AG20443 (cell line): ENCODE measurements at places on chromosomes 5 and 9.

DNA sequence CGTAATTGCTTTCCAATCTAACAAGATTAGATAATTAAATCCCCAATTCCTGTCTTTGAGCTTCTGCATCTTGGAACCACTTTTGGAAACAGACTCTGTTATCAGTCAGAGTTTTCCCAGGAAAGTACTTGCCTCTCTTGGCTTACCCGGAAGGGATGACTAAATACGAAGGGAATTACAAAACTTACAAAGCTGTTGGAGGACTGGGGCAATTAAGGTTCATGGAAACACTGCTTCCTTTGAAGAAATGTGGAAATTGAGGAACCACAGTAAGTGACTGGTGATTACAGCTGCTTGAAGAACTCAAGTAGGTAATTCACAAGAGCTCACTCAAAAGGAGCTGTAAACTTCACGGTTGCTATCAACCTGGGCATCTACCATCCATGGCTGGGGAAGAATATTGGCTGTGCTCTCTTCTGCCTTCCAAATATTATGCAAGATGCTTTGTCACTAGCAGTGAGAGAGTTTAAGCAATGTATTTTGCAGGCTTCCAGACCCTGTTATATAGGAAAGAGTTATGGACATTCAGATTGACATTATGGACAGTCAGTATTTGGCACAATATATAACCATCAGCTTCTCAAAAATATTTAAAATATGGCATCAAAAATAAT lies 104.6 kb upstream of the MAN2A1 start:
- peak; percentile 21 for DNase-seq

DNA sequence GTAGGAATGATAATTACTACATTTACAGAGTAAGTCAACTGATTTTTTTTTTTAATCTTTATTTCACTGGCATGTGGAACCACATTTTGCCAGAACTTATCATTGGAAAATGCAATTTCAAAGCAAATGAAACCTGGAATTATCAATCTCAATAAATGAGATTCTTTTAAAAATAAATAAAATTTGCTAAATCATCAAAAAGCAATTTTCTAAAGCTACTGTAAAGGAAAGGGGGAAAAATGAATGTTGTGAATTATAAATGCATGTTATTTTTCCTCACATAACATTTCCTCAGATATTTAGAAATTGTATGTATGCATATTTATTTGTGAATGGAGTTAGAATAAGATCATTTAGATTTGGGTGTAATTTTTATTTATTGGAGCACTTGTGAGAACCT lies 89.9 kb upstream of the GRHPR start:
- DNase-seq = no peak

GRCh38 chr5:54547711-54548250 lies 30.2 kb downstream of the SNX18 start:
- peak; percentile 72 for DNase-seq

GRCh38 chr5:93022796-93023447 lies 558.1 kb downstream of the NR2F1-AS1 start:
- no peak for DNase-seq

- DNase-seq = no peak
Observed at GRCh38 chr9:105881021-105881420, 186.7 kb downstream of the TMEM38B start.

DNA sequence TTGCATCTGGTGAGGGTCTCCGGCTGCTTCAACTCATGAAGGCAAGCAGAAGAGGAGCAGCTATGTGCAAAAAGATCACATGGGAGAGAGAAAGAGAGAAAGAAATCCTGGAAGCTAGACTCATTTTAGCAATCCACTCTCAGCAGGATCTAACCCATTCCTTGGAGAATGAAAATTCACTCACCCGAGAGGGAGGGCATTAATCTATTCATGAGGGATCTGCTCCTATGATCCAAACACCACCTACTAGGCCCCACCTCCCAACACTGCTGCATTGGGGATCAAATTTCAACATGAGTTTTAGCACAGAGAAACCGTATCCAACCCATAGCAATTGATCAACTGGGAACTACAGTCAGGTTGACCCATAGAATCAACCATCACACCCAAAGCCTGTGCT lies 98.1 kb upstream of the SV2C start:
- DNase-seq = no peak

GRCh38 chr9:3150074-3150473 lies 306.2 kb upstream of the PUM3 start:
- no peak for DNase-seq

DNA sequence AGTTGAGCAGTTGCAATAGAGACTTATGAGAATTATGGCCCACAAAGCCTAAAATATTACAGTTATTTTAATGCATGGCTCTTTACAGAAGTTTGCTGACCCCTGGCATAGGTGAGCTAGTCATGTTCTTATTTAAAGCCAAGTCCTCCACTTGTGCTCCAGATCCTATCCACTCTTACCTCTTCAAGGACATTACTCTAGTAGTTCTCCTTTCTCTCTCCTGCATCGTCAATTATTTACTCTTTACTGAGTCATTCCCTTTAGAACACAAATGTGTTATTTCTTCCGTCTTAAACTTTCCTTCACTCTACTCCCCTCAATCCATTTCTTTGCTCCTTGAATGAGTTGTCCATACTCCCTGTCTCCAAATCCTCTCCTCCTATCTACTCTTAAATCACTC lies 20.6 kb upstream of the TRAF1 start:
- DNase-seq = no peak
